ENCODE measurements at places on chromosomes 7 and 10.

- DNase-seq: no peak
Observed at GRCh38 chr10:4733843-4734224, 92.2 kb upstream of the AKR1E2 start.

- DNase-seq: no peak
Observed at GRCh38 chr7:24894429-24895221, 85.4 kb downstream of the OSBPL3 start.

- DNase-seq: no peak
Observed at GRCh38 chr10:51606825-51607462, 92.5 kb downstream of the CSTF2T start.

DNA sequence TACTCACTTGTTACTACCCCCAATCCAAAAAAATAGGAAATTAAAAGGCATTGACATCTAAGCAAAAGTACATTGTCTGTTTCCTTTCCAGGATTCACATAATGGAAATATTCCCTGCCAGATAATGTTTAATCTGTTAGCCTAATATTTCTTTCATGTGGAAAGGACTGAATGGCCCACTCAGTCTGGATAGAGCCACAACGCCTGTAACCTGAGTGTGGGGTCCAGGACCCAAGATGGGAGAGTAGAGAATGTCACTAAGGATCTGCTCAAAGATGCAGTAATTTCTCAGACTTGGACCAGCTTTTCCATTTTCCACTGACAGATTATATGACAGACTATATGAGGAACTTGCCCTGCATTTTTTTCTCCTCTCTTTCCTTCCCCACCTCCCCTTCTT lies 1088.9 kb downstream of the KCNMA1 start:
- DNase-seq: no peak

GRCh38 chr10:48377751-48378530 lies 71.5 kb downstream of the MAPK8 start:
- no peak for DNase-seq

DNA sequence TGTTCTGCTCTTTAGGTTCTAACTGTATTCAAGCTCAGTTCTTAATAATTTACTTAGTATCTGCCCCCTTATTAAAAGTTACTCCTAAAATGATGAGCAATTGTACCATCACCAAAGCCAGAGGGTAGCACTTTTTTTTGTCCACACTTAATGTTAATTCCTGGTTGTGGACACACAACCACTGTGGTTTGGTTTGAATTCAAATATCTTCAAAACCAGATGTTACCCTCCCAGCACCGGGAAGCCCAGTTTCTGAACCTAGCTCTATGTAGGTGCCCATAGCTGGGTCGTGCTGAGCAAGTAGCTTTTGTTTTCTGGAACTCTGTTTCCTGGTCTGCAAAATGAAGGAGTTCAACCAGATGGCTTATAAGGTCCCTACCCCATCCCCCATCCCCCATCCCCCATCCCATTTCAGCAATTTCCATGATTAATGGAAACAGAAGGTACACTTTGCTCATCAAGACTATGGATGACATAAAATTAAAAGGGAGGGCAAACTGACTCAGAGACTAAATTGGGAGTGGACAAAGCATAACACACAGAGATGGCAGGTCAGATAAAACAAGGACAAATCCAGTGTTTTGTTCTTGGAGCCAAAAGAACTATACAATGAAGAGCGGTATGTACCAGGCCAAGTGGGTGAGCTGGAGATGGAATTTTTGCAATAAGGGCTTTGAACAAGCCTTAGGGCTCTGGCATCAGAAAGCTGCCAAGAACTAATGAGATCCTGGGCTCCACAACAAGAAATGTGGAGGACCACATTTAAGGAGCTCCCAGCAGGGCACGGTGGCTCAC lies 56.7 kb downstream of the DLG5 start:
- no peak for DNase-seq

GRCh38 chr10:110432814-110433565 lies 64.7 kb upstream of the DUSP5 start:
- DNase-seq: no peak

- no peak for DNase-seq
Observed at GRCh38 chr7:79353720-79354468, 99.6 kb downstream of the MAGI2 start.
